Common myeloid progenitor, CD34-positive (primary cell): ENCODE measurements at places on chromosomes 5 and 9.

DNA sequence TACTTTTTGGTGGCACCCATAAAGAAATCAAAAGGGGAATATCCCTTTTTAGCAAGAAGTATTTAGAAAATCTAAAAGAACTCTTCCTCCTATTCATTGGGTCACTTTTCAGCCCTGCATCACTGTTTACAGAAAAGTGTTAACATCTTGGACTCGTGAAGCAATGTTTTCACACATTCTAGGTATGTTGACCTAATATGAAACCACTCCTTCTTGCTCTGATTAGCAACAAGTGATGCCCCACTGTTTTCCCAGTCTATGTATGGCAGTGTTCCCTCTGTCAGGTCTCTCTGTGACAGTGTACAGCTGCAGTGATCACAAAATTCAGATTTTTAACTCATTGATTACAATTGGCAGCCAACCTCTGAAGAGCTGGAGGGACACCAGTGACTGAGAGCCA, 148.2 kb upstream of the SLC12A2 start:
- DNase-seq: no peak

- DNase-seq: no peak
These were observed 278.3 kb downstream of the NR2F1-AS1 start for GRCh38 chr5:93302711-93303110.

DNA sequence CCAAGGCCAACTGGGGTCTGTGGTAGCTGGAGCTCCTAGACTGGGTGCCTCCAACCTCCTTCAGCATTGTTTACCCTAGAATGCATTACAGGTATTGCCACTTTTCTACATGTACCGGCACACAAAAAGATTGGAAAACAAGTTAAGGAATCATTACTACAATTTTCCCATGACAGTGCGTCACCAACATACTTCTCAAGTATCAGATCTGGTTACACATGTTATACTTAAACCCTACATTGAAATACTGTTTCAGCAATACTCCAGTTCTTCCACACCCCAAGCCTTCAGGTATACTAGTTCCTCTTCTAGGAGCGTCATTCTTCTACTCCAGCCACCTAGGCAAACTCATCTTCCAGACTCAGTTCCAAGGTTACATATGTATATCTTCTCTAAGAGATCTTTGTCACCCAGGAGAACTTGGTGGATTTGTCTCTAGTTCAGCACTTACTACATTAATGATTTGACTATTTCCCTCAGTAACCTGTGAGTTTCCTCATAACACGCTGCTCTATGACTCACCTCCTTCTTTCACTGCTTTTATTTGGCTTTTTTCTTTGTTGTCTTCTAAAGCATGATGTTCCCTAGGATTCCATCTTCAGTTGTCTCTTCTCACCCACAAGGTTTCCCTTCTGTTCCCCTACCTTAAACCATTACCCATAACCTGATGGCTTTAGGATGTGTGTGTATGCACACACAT, 217.0 kb downstream of the AP3B1 start:
- no peak for DNase-seq

- DNase-seq: no peak
These were observed 37.3 kb downstream of the INSYN2B start for GRCh38 chr5:169943026-169943425.

DNA sequence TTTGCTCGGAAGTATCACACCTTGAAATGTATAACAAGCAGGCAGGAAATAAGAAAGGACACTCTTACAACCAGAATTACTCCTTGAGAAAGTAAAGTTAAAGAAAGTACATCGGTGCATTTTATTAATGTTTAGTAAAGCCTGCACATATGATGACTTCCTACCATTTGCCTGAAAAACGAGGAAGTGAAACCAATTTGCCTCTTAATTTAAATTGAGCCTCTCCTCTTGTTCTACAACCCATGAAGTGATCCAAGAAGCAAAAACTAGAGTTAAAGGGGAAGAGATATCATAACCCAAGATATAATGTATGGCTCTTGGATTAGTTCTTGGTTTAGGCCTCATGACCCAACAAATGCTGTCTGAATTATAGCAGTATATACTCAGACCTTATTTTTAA, 95.6 kb downstream of the GNAQ start:
- peak; percentile 64 for DNase-seq

- no peak for DNase-seq
These were observed 32.3 kb upstream of the NTNG2 start for GRCh38 chr9:132129535-132129934.
